Activated CD8-positive, alpha-beta T cell treated with anti-CD3 and anti-CD28 coated beads for 36 hours (primary cell): ENCODE measurements at places on chromosomes 6 and 20.
A peak's percentile ranks its signal among the peaks of the same experiment; 100 is the strongest.

- DNase-seq, result no peak
Measured at GRCh38 chr20:12051206-12052163, 133.8 kb downstream of the BTBD3 start.

DNA sequence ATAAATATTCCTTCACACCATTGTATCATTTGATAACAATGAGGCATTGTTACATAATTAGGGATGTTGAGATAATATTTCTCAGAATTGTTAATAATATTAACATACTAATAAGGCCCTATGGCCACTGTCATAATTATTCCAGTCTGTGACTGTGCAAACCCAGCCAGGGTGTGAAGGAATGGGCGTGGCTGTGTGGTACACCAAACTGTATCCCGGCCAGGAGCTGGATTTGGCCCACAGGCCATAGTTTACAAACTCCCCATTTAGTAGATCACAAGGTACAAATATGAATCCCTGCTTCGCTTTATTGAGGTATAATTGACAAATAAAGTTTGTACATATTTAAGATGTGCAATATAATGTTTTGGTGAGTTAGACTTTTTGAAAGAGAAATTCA lies 894.7 kb downstream of the C6orf118 start:
- no peak for DNase-seq

DNA sequence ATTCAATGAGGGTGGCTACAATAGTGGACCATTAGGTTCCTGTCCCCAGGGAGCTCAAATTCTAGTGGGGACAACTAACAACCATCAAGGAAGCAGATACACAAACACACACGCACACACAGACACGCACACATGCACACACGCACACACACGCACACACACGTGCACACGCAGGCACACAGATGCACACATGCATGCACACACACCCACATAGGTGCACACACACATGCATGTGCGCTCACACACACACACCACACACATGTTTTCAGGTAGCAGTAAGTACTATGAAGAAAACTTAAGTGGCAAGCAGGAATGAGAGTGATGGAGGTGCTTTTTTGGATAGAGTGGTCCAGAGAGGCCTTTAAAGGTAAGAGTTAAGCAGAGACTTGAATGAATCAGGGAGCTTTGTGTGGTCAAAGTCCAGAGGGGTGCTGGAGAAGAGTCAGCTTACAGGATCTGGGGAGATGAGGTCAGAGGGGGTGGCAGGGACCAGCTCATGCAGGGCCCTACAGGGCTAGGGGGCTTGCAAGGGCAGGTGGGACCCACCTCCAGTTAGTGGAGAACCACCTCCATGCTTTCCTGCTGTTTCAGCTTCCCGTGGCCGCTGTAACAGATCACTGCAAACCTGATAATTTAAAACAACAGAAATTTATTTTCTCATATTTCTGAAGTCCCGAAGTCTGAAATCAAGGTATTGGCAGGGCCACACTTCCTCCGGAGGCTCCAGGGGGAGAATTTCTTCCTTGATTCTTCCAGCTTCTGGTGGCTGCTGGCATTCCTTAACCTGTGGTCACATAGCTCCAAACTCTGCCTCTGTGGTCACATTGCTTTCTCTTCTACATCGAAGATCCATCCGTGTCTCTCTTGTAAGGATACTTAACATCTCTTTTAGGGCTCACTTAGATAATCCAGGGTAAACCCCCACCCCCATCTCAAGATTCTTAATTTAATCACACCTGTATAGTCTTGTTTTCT lies 6.9 kb upstream of the NSFL1C start:
- no peak for DNase-seq

GRCh38 chr6:16305246-16305725 lies 66.9 kb downstream of the GMPR start:
- peak; percentile 53 for DNase-seq

DNA sequence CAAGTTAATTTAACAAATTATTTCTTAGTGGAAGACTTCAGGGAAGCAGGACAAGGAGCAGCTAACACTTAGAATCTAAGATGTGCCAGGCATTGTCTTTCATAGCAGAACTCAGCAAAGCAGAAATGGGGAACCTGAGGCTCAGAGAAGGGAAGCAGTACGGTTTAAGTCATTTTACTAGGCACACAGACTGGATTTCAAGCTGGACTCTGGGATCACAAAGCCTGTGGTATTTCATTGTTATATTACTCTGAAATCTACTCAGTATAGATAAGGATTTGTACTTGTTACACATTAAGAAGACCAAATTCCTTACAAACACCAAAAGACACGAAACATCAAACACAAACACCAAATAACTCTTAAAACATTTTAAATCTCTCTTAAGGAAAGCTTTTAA lies 199.6 kb downstream of the ISM1 start:
- DNase-seq, result no peak

DNA sequence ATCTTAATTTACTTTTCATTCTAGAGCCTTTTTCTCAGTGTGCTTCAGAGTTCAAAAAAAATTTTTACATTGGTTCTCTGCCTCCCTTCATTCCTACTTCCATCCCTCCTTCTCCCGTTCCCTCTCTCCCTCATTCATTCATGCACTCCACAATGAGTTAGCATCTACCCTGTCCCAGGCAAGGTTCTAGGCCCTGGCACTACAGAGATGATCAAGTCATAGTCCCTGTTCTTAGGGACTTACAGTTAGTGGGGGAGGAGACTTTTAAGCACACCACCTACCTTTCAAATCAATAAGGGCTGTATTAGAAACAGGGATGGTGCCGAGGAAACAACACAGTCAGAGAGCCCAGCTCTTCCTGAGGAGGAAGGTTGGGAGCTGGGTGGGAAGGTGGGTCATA lies 40.3 kb downstream of the MAP3K5 start:
- no peak for DNase-seq

GRCh38 chr6:165782134-165782533 lies 119.1 kb upstream of the PDE10A start:
- DNase-seq, result no peak

DNA sequence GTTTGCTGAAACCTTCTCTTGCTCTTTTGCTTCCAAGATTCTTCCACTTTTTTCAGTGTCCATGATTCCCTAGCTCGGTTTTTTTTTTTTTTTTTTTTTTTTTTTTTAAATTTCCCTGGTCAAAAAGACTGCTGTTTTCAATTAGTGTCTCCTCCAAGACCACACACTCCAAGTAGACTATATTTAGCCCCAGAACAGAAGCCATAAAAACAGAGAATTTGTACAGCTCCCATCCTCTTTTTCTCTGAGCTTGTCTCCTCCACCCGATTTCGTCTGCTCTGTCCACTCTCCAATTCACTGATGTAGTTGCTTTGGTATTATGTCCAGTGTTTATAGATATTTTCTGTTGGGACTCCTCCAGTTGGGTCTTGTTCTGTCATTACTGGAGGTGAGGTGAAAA lies 37.6 kb downstream of the RSPH3 start:
- no peak for DNase-seq

- no peak for DNase-seq
Measured at GRCh38 chr6:36222924-36223323, 26.4 kb downstream of the BRPF3 start.

DNA sequence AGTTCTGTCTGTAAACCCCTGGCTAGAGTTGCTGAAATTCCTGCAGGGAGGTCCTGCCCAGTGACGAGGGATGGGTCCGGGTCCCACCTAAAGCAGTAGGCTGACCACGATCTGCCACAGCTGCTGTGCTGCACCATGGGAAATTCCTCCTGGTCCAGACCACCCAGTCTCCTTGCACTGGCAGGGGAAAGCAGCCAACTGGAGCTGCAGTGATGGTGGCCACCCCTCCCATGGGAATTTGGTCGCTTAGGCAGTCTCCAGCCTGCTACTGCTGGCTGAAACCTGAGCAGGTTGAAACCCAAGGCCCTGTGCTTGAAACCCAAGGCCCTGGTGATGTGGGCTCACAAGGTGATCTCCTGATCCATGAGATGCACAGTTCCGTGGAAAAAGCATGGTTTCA lies 23.9 kb upstream of the MOXD1 start:
- DNase-seq, result no peak

GRCh38 chr6:38244869-38245268 lies 394.9 kb downstream of the BTBD9 start:
- no peak for DNase-seq

DNA sequence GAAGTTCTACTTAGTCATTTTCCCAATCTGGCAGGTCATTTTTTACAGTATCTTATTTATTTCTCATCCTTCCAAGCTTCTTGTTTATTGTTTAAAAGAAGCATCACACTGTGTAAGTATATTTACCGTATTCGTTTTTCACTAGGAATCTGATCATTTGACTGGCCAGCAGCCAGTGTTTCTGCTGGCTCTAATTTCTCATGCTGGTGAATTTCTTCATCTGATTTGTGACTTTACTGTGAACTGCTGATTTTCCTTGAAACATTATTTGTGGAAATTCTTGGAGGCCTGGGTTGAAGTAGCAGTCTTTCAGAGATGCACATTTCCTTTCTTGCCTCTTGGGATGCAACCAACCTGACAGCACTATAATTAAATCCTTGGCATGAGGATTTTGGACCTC lies 65.9 kb downstream of the PREP start:
- no peak for DNase-seq

GRCh38 chr20:61942526-61942925 lies 123.2 kb downstream of the TAF4 start:
- DNase-seq, result no peak

GRCh38 chr6:95545686-95546085 lies 31.6 kb upstream of the MANEA start:
- DNase-seq, result no peak
